ENCODE measurements at places on chromosomes 2 and 18.

- no peak for DNase-seq
These were observed 103.9 kb upstream of the COL3A1 start for GRCh38 chr2:188870289-188870688.

GRCh38 chr18:46431522-46432171, 225.4 kb downstream of the LOXHD1 start:
- peak; percentile 60 for DNase-seq

GRCh38 chr2:23651187-23652080, 266.5 kb downstream of the KLHL29 start:
- no peak for DNase-seq

DNA sequence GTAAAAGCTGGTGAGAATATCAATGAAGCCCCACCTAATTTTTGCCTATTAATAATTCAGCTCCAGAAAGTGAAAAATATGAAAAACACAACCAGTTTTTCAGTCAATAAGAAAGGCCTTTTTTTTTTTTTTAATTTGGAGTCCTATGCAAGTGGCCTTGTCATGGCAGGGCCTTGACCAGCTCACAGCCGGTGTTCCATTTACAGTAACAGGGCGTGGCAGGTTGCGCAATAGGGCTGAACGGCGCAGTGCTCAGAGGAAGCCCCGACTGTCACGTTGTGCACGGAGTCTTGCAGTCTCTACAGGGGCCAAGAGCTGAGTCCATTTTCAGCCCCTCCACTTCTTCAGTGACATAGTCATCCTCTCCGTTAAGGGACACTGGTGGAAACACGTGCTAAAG, 184.1 kb upstream of the FN1 start:
- no peak for DNase-seq

DNA sequence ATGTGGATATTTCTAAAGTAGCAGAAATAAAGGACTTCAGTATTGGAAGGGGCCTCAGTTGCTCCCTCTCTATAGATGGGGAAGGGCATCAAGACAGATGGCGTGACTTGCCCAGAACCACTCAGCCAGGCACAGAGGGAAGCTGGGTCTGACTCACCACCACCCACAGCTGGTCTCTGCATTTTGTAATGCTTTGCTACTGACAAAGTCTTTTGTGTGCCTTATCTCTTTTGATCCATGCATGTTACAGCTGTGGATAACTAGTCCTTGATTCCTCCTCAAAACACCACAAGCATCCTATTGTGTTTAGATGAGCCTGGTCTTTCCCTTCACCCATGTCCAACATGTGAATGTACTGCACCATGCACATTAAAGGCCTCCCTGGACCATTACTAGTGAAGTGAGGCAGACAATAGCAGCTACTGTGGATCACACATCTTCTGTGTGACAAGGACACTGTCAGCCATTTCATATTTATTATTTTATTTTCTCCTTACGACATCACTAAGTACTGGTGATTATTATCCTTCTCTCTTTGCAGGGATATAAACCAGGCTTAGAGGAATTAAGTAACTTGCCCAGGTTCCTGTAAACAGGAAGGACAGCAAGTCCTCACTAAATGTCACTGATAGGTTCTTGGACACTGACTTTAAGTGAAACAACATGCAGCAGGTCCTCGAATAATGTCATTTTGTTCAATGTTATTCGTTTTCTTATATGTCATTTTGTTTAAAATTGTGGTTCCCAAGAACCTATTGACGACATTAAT, 29.6 kb upstream of the IL37 start:
- DNase-seq: no peak

DNA sequence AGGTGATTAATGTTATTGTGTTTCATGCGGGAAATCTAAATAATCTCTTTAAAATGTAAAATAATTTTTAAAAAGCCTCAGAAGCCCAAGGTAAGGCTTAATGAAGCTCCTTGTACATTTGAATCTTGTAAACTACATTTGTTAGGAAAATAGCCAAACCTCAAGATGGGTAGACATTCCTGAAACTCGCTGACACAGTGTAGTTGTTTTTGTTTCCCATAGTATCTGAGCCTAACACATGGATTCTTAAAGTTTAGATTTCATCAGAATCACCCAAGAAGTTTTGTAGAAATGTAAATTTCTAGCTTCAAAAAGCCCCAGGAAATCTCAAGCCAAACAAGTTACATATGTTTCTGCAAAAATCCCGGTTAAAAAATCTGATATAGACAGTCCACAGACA, 1221.1 kb upstream of the ACVR2A start:
- DNase-seq: no peak

GRCh38 chr2:46349115-46349547, 51.9 kb downstream of the EPAS1 start:
- no peak for DNase-seq

- DNase-seq: no peak
These were observed 46.4 kb upstream of the DSC1 start for GRCh38 chr18:31209041-31209440.

DNA sequence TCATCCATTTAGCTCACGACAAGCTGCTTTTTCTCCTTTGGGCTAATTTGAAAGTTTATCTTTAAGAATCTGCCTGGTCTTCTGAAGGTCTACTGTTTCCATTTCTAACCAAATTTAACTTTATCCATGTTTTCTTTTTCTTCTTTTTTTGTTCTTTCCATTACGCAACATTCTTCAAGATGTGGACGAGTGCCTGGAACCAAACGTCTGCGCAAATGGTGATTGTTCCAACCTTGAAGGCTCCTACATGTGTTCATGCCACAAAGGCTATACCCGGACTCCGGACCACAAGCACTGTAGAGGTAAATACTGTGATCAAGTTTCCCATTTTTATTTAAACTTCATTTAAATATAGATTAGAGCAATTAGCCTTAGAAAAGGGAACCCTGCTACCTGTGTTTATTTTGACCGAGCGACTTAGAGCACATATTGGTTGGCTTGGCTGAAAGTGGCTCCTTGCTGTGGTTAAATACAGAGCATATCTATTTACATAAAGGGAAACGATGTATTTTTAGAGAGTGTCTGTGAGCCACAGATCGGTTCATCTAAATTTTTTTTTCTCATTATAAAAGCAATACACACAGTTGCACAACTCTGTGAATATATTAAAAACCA, 183.4 kb upstream of the RASGRP3 start:
- DNase-seq: no peak

GRCh38 chr18:45056926-45057325, 376.2 kb downstream of the SETBP1 start:
- DNase-seq: no peak

- no peak for DNase-seq
These were observed 41.6 kb downstream of the UNC50 start for GRCh38 chr2:98649992-98650375.

GRCh38 chr2:240551811-240552210, 6.0 kb downstream of the ANKMY1 start:
- DNase-seq: no peak

DNA sequence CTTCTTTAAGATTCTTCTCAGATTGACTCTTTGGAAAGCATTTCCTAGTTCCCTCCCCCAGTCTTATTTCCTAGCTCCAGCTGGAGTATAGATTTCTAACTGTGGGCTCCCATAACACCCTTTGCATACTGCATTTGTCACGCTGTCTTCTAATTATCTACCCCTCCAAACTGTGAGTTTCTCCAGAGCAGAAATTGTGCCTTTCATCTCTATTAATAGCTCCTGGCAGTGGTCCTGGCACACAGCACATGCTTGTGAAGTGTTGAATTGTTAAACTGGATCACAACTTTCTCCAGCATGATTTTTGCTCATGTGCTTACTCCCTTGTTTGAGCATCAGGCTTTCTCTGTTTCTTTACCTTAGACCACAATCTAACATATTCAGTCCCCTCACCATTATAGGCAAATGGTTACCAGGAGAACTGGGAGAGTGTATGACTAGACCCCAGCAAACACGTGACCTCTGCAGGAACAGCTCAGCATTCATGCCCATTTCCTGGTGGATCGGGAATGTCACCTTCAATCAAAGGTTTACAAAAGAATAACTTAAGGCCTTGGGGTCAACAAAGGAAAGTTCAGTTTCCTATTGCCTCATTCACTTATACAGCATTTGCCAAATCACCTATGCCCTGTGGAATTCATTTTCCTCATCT, 175.7 kb upstream of the TANK start:
- DNase-seq: no peak

- DNase-seq: no peak
These were observed 60.8 kb downstream of the ST6GAL2 start for GRCh38 chr2:106825161-106825560.

GRCh38 chr2:126467367-126468054, 188.4 kb upstream of the GYPC start:
- no peak for DNase-seq

DNA sequence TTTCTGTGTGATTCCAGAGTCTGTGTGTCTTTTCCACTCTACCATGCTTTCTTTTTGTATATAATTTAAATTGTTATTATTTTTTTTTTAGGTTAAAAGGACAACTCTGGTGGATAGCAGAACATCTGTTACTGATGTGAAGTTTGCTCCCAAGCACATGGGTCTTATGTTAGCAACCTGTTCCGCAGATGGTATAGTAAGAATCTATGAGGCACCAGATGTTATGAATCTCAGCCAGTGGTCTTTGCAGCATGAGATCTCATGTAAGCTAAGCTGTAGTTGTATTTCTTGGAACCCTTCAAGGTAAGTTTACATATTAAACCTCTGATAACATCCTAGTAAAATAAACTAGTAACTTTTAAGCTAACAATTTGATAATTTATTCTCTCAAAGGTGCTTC, 15.3 kb downstream of the SEH1L start:
- no peak for DNase-seq

DNA sequence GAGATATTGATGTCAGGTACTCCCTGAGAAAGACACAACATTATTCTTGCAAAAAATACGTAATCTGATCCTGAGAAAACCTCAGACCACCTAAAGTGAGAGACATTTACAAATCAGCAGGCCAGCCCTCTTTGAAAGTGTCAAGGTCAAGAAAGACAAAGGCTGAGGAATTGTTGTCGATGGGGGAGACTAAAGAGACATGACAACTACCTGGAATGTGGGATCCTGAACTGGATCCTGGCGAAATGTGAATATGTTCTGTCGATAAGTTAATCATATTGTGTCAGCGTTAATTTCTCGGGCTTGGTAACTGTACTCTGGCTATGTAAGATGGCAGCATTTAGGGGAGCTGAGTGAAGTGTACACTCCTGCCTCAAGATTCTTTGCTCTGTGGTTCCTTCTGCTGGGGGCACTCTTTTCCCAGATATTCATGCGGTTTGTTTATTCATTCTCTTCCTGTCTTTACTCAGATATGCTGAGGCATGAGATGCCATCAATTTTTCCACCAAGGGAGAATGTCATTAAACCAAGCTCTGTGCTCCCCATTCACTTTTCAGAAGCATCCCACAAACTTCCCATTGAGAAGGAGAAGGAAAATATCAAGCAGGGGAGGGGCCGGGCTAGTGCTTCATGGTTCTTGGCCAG, 154.9 kb downstream of the CAPN13 start:
- DNase-seq: no peak

- DNase-seq: no peak
These were observed 18.9 kb downstream of the SMAD7 start for GRCh38 chr18:48931680-48932461.

DNA sequence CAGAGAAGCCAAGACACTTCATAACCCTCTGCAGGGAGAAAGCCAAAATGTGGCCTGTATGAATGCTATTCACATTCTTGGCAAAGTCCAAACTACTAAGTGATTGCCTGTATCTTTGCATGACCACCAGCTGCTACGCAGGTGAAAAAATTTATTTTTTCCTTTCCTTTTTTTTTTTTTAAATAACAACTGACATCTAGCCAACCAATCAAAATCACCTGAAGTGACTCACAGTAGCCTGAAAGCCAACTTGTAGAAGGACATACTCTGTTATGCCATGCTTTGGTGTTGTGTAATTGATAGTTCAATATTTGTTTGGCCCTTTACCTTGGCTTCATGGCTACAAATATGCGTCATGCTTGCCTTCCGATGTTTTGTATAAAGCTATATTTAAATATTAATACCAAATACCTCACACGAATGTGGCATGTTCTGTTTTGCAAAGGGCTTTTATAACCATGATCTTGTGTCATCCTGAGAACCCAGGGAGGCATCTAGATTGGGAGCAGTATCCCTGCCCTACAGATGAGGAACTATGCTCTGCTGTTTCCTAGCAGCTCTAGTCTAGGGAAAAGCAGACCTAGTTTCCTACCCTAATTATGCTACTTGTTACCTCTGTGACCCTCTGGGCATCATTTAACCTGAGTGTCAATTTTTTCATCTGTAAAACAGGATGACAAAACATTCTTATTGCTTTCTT, 102.1 kb downstream of the MYOM1 start:
- DNase-seq: no peak

GRCh38 chr2:17658251-17658843, 95.3 kb downstream of the SMC6 start:
- no peak for DNase-seq

DNA sequence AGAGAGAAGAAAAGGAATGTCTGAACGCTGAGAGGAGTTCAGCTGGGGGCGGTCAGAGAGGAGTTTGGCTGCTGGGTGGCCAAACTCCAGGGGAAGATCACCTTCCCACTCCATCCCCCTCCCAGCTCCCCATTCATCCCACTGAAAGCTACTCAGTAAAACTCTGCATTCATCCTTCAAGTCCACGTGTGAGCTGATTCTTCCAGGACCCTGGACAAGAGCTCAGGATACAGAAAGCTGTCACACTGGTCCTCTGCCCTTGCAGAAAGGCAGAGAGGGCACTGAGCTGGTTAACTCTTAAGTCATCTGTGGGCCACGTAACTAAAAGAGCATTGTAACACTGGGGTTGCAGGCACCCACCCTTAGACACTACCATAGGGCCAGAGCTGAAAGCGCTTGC, 132.1 kb upstream of the ARL4C start:
- DNase-seq: no peak

- DNase-seq: no peak
These were observed 1435.7 kb downstream of the LRP1B start for GRCh38 chr2:140695155-140695554.

DNA sequence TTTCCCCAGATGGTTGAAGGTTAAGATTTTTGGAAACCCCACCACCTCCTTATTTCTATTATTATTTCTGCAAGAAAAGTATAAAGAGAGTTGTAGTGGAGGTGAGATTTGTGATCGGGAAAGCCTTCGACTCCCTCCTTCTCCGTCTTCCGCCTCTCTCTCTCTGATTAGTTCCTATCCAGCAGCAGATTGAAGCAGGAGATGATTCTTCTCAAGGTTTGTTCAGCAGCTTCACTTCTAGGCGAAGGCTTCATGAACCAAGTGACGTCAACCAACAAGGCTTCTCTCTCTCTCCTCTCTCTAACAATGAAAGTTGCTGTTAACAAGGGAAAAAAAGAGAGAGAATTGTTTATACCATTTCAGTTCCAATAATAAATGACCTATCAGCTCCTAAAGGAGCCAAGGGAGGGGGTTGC, at the start of gene BAZ2B:
Gene BAZ2B, minus strand, starts transcription at position 263 of the 416 bp plus-strand sequence. CDS start 137,829 bp downstream, outside the sequence.
- peak; percentile 33 for DNase-seq

DNA sequence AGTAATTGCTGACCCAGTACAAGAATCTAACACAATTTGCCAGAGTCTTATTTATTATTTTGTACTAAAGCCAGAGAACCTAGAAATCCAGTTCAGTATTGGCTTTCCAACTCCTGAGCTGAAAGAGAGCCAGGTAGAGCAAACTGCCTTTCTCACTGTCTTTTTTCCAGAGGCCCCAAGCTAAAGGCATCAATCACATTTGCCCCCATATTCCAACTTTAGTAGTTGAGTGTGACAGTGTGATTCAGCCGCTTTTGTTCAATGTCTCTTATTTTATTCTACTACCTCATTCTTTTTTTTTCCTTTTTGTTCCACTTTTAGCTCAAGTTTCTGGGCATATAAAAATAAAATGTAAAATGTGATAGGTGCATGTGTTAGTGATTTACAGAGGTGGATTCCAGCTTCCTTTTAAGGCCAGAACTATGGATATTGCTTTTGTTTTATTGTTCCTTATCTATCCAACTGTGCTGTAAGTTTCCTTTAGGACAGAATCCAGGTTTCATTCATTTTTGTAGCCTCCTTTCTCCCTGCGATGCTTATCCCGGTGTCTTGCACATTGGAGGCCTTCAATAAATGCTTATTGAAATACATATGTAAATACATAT, 153.0 kb downstream of the ZEB2 start:
- no peak for DNase-seq
